LNCaP clone FGC (cell line): ENCODE measurements at places on chromosomes 16 and 17.

- no peak for DNase-seq
These were observed 219.9 kb upstream of the NLRP1 start for GRCh38 chr17:5804251-5804650.

GRCh38 chr17:36034127-36034526, 16.4 kb upstream of the CCL23 start:
- no peak for DNase-seq

DNA sequence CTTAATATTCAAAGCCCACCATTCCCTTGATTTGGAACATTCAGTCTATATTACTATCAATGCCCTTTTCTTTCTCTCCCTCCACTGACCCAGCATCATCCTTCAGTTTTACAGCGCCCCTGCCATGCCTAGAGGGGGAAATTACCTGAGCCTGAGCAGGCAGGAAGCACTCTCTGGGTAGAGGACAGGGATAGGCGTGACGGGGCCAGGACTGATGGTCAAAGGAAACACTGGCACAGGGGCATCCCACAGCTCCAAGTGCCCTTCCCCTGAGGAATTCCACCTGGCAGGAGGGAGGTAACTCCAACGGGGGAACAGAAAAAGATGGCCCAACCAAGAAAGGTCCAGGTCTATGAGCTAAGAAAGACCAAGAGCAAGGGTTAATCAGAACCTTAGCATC, 10.0 kb downstream of the CTC1 start:
- DNase-seq, result no peak

DNA sequence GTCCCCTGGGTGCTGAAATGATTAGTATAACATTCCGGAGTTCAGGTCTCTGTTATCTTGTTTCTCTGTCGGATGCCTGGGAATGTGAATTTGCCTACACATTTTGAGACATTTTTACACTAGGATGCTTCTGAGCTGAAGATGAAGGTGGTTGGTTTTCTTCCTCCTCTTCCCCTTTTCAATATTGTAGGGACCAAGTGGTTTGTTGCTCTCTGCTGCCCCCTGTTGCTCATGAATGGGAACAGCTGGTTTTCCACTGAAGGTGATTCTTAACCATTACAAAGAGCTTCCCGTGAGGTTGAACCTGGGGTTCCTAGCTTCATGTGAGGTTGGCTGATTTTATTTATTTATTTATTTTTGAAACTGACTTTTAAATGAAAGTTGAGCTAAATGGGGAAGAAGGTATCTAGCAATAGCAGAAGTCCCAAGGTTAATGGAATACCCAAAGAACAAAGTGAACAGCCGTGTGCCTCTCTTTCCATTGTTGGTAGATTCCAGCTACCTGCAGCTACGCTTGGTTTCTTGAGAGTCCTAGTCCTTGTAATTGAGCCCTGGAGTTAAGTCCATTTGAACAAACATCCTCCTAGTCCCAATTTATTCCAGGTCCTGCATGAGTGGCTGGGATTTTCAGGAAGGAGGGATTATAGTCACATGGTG, 983.9 kb upstream of the EEF2KMT start:
- DNase-seq, result no peak

DNA sequence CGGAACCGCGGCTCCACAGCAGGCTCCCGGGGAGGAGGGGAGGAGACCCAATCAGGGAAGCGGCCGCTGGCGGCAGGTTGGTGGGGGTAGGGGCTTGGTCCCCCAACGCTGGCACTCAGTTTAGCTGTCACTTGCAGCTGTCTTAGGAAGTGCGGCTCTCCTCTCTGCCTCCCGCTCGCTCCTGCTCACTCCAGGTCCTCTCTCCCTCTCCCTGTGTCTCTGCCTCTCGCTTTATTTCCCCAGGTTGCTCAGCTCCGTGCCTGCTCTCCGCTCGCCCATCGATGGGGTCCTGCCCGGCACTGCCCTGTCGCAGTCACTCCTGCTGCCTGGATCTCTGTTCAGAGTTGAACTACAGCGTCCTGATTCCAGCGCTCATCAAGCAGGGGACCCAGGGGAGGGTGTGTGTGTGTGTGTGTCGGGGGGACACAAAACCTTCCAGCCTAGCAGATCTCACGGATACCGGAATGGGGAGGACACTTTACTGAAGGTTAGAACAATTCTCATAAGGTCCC, 145.6 kb downstream of the ENGASE start:
- no peak for DNase-seq
